ENCODE measurements at places on chromosomes 2 and 18.

GRCh38 chr2:36541891-36542595 is 55.9 kb downstream of the FEZ2 start:
- DNase-seq: no peak

- no peak for DNase-seq
These were observed 2.1 kb downstream of the SOX11 start for GRCh38 chr2:5694306-5694705.

GRCh38 chr2:67674668-67675067 is 277.5 kb downstream of the ETAA1 start:
- no peak for DNase-seq

DNA sequence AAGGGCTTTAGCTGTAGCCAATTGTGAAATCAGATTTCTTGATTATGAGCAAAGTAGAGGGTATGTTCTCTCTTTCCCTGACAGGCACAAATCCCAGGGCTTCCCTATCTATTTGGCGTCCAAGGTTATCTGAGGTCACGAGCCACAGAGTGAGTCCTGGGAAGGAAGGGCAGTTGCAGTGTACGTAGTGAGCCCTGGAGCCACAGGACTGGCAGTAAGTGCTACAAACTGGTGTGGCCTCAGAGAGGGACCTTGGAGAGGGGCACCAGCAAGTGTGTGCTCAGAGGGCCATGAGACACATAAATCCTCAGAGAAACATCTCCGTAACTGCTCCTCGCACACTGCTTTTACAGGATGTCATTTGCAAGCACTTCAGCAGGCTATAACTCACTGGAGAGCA is 115.5 kb upstream of the SH3BP4 start:
- no peak for DNase-seq

DNA sequence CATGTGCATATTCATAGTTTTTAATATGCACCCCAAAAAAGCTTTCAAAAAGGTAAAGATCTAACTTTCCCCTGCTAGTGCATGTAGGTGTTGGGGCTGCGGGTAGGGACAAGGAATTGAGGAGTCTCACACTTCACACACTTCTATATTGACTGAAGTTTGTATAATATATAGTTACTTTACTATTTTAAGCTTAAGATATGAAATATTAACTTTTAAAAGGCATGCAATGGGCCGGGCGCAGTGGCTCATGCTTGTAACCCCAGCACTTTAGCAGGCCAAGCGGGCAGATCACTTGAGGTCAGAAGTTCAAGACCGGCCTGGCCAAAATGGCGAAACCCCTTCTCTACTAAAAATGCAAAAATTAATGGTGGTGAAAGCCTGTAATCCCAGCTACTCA is 109.1 kb upstream of the SH3BP4 start:
- no peak for DNase-seq

DNA sequence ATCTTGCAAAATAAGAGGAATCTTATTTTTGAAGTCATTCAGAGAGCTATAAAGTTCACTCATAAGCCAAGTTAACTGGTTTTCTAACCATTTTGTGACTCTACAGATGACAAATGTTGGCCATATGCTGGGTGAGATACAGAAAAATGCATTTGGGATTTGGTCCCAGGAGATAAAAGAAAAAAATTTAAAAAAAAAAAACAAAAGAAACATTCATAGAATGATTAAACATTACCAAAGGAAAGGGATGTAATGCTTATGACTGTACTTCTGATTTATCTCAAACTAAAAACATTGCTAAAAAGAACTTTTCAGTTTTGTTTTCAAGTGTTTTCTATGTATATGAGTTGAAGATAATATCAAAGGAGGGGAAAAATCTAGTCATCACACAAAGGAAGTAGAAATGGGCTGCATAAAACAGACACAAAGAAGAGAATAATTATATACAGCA is 43.1 kb downstream of the PELI1 start:
- DNase-seq: no peak

GRCh38 chr18:48541026-48541746 is 2.4 kb downstream of the CTIF start:
- no peak for DNase-seq

GRCh38 chr2:11962707-11963328 is 216.4 kb downstream of the LPIN1 start:
- no peak for DNase-seq

GRCh38 chr18:44123743-44124142 is 556.9 kb upstream of the SETBP1 start:
- DNase-seq: no peak

DNA sequence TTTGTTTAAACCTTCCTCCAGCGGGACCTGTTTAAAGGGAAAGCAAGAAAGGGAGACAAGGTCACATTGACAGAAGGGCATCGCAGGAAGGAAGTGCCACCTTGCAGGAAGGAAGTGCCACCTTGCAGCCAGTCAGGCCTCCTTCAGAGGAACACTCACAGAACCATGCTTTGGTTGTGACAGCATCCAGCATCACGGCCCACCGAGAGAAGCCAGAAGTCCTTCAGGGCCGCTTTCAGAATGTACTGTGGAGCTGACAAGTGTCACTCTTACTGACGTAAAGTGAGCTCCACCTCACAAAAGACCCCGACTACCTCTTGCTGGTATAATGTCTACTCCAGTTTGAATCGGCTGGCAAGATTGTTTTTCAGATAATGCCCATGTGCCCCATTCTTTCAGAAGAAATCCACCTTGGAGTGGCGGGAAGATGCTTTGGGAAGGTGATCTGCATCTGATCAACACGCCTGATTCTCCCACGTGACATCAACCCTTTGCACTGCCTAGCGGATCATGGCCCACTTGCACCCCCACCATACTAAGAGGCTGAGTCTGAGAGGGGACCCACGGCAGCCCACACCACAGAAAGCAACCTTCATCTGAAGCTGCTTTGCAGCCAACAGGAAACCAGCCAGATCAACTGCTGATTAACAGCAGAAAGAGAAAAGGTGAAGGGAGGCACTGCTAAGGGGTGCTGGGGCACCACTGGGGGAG is 99.8 kb downstream of the UXS1 start:
- DNase-seq: no peak

DNA sequence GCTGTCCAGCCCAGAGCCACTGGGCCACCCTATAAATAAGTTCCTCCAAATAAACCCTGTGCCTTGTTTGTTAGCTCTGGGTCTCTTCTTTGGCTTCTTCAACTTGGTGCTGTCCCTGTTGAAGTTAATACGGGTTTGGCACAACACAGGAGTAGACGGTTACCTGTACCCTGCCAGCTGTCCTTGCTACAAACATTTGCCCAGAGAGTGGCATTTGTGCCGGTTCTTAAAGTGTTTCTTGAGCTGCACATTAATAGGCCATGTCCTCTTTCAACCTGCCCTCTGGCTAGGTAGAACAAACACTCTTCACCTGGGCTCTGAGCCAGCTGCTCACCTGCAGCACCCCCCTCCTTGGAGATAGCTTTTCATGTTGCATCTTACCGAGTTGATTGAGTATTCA is 139.2 kb downstream of the NEDD4L start:
- no peak for DNase-seq

GRCh38 chr2:160494201-160494644 is 616 bp upstream of the RBMS1 start:
- DNase-seq: no peak

DNA sequence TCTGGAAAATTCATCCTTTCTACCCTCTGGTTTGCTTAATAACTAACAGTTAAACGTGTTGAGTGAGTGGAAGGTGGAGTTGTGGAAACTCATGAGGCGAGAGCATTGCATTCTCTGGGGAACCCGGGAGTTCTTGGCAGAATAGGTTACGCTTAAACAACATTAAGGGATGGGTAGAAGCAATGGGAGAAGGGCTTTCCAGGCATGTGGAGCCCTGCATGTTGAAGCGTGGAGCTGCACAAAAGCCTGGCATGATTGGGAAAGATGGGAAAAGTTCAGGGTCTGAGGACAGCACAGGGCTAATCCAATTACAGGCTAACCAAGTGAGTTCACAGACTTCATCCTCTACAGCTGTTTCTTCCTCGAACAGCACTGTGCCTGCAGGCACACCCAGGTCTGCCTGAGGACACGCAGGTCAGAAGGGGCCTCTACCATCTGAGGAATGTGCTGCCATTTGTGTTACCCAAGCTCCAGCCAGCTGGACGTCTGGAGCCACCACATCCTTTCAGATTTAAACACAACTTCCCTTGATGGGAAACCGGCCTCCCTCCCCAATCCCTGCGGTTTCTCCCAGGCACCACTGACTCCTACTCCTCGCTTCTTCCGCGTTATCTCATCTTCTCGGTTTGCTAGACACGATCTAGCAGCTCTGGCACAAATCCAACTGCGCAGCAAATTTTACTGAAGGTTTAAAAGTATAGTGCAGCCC is 164.2 kb downstream of the ANTXR1 start:
- no peak for DNase-seq

GRCh38 chr2:158815658-158816057 is 20.5 kb downstream of the DAPL1 start:
- DNase-seq: no peak

DNA sequence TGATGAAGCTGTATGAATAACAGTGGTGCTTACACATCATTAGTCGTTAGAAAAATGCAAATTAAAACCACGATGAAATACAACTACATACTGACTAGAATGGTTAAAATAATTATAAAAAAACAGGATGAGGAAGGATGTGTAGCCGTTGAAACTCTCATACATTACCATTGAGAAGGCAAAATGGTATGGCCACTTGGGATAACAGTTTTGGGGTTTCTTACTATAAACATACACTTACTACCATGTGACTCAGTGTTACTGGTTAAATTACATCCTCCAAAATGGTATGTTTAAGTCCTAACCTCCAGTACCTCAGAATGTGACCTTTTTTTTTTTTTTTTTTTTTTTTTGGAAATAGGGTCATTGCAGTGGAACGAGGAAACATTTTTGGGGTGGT is 58.4 kb downstream of the UBE2E3 start:
- DNase-seq: no peak

GRCh38 chr18:11215216-11215615 is 65.8 kb upstream of the PIEZO2 start:
- DNase-seq: no peak

- no peak for DNase-seq
These were observed 162.2 kb downstream of the PXDN start for GRCh38 chr2:1581965-1582625.

DNA sequence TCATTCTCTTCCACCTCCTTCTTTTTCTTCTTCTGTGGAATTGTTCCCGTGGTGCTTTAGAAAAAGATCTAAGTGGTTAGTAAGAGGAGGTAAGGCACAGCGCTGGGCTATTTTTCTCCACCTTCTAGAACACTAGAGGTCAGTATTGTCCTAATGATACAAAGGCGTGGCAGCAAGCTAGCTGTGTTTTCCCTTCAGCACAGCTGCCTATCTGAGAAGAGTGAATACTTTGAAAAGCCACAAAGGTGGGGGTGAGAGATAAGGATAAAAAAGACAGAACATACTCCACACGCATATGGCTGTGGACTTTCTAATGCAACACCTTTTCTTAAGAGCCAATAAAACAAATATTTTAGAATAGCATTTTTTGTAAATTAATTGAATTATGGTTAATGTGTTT is 2.1 kb downstream of the CNTNAP5 start:
- no peak for DNase-seq

GRCh38 chr18:56889621-56890020 is 238.5 kb downstream of the WDR7 start:
- no peak for DNase-seq
